ENCODE measurements at places on chromosomes 2 and 18.

GRCh38 chr2:191296083-191297006, 51.1 kb downstream of the MYO1B start:
- no peak for DNase-seq

GRCh38 chr2:190948671-190949070, 65.3 kb downstream of the STAT1 start:
- no peak for DNase-seq

- no peak for DNase-seq
Observed at GRCh38 chr18:72444798-72445155, 99.4 kb downstream of the CBLN2 start.

DNA sequence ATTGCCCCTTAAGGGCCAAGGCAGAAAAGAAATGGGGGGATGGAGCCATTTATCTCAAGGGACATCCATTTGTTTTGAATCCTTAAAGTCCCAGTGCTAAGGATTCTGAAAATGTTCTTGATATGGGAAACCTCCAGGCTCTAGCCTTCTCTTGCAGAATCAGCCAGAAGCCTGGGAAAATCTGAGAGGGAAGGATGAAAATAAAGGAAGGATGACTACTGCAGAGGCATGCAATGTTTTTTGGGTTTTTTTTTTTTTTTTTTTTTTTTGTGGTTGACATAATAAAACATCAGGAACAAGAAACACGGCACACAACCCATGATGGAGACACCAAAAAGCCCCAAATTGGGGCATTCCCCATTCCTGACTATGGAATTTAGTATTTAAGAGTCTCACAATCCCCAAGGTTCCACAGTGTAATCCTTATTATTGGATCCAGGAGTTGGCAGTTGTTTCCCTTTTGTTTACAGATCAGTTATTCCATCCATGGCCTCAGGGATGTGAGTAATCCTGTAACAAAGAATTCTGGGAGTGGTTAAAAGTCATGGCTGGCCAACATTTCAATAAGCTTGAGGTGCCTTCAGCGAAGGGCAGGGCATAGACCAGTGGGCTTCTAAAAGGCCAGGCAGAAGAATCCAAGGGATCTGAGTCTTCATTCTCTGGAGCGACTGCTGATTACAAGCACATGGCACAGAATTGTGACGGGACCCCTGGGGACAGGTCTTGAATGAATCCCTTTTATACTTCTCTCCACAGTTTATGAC, 337.5 kb downstream of the GULP1 start:
- no peak for DNase-seq

GRCh38 chr2:102111823-102112222, 30.7 kb upstream of the IL1R1 start:
- DNase-seq, result no peak

GRCh38 chr2:88852753-88853402, 161.4 kb downstream of the RPIA start:
- no peak for DNase-seq

- peak; percentile 80 for DNase-seq
Observed at GRCh38 chr2:26330114-26330549, 15.8 kb upstream of the SELENOI start.

GRCh38 chr2:208042450-208042849, 17.1 kb upstream of the PLEKHM3 start:
- DNase-seq, result no peak

DNA sequence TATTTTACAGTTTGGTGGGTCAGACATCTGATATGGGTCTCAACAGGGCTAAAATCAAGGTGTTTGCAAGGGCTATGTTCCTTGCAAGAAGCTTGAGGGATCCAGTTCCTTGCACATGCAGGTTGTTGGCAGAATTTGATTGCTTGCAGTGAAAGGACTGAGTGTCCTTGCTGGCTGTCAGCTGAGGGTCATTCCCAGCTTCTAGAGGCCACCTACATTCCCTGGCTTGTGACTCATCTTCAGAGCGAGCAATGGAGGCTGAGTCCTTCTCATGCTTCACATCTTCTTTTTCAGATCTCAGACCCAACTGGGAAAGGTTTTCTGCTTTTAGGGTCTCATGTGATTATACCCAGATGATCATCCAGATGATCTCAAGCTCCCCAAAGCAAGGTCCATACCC, 12.4 kb downstream of the MEX3C start:
- no peak for DNase-seq

DNA sequence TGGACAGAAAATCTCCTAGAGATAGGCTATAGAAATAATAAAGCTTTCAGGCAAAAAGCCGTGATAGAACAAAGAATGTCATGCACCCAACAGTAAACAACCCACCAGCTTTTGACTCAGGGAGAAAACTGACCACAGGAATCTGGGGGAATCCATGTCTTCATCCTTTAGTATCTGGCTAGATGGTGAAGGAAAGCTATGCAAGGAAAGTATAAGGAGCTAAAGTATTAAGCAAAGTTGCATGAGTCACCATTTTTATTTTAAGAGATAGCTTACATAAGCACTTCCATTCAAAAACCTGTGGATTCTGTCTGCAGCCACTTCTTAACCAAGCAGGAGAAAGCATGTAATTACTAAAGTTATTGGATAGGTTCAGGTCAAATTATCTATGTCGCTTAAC, 363.8 kb downstream of the LRP1B start:
- DNase-seq, result no peak

GRCh38 chr2:206452750-206453149, 9.4 kb downstream of the ADAM23 start:
- DNase-seq, result no peak

DNA sequence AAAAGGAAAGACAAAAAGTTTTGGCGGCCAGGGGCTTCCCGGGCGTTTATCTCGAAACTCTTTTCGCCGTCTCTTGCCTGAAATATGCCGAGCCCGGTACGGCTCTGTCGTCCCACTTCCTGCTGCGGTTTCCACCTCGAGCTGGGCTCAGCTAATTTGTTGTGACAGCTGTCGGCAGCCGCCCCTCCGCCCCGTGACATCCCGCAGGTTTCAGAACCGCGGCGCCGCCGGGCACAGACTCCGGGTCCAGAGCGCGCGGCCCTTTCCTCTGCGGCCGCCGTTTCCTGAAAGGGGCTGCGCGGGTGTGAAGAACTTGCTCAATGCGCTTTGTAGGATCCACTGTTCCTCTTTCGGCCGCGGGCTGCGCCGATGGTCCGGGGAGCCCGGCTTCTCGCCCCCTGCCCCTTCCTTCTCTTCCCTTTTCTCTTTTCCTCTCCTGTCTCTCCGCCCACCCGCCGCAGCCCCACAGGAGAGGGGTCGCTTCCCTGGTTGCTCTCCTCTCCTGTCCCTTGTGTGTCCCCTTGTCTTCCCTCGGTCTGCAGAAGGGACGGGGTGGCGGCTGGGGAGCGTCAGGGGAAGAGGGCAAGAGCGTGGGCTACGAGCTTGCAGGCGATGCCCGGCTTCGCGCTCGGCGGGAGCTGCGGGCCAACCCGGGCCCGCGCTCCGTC, 648 bp downstream of the ARID5A start:
- DNase-seq, result peak; percentile 36

DNA sequence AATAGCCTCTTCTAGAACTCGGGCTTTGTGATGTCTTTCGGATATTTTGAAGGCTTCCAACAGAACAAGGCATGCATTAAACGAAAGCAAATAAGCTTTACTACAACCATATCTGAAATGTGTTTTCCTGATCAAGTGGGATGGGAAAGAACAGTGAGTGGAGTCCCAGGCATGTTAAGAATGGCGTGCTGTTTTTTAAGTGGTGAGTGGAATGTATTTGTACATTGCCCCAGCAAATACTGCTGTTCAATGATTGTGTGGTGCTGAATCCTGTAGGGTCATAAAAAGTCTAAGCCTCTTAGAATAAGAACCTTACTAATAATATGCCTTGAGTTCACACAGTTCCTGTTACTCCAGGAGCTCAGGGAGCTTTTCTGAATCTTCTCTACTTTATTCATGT, 52.5 kb downstream of the POMC start:
- DNase-seq, result no peak

DNA sequence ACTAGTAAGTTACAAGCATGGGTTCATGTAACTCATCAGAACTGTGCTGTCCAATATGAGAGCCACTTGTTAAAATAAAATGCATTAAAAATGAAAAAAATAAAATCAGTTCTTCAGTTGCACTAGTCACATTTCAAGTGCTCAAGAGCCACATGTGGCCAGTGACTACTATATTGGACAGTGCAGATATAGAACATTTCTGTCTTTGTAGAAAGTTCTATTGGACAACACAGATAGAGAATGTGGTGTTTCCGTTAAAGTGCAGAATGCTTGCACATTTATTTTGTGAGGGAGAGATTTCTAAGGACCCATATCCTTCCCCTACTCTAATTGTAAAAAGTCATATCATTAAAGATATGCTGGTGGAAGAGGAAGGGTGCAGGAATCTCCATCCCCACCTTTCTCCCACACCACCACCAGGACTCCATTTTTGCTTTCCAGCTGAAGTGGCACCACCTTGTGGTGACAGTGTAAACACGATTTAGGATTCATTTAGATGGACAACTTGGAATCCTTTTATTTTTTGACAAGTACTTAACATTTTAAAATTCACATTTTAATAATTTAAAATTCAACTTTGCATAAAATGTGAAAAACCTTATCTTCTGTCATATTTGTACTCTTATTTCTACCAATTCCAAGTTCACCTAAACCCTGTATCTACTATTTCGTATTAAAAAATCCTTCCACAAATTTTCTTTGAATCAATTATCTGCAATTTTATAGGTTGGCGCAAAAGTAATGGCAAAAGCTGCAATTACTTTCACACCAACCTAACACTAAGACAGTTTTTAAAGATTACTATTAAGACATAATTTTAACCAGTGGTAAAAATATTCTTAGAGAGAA, 9.4 kb upstream of the CD302 start:
- peak; percentile 39 for DNase-seq

GRCh38 chr2:2116657-2117056, 214.4 kb downstream of the MYT1L start:
- no peak for DNase-seq

DNA sequence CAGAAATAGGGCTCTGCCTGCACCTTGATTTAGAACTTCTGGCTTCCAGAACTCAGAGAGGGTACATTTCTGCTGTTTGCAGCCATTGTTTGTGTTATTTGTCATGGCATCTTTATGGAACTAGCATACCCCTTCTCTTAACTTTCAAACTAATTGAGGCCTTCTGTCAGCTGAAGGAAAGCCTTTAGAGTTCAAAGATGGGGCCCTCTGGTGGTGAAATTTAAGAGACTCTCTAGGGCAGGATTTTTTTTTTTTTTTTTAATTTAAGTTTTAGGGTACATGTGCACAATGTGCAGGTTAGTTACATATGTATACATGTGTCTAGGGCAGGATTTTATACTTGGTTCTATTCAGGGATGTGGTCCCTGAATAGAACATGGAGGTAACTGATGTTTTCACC, 260.6 kb upstream of the LINC00305 start:
- no peak for DNase-seq

DNA sequence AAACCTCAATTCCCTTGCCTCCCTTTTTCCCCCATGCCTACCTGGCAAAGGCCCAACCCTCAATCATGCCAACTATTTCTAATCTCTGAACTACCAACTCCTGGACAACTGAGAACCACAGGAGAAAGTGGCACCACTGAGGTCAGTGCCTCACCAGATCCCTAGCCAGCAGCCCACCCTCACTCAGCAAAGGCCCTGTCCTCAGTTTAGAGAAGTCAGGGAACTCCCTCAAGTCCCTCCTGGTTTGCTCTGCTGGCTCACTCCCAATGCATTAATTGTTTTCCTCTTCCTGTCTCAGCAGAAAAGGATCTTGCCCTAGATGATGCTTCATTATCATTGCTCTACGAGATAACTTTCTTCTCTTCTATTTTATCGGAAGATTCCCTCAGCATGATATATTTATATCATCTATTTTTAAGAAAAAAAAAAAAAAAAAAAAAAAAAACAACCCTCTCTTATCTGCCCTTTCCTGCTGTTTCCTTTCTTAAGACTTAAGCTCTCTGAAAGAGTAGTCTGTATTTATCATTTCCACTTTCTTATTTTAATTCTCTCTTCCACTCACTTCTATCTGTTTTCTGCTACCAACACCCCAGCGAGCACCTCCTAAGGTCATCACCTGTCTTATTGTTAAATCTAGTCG, 22.7 kb upstream of the ZBTB14 start:
- no peak for DNase-seq

- DNase-seq, result no peak
Observed at GRCh38 chr2:30641765-30642345, 165.4 kb downstream of the CAPN13 start.

GRCh38 chr2:20645301-20645701, 5.6 kb downstream of the HS1BP3 start:
- no peak for DNase-seq

- DNase-seq, result no peak
Observed at GRCh38 chr18:31273812-31274527, 44.0 kb upstream of the DSG1 start.

DNA sequence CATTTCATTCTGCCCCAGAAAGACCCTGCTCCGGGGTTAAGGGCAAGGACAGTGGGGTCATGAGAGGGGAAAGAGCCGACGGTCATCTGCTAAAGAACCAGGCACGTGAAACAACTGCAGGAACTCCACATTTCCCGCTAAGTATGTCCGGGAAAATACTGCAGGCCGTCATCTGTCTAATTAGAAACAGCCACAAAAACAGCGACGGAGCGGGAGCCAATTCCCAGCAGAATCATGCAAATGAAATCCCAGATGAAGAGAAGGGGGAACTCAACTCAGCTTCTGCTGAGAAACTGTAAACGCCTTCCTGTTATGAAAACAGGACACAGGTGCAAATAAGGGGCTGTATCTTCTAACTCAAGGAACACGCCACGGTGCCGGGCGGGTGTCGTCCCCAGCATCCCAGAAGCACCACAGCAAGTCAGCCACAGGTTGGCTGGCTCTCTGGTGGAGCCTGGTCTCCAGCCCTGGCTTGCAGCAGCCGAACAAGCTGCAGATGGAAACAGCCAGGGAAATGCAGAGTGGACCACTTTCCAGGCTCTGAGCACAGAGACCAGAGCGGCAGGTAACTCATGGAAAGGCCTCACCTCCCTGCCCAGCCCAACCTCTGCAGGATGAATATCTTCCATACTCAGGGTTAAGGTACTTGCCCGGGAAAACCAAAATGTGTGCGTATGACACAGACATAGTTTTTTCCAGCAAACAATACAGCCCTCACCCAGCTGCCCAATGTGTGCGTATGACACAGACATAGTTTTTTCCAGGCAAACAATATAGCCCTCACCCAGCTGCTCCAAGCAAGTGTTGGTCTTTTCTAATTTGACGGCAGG, 28.9 kb downstream of the PXDN start:
- DNase-seq, result no peak

- DNase-seq, result no peak
Observed at GRCh38 chr2:217008794-217009193, 148.9 kb upstream of the TNP1 start.

GRCh38 chr2:53729143-53729762, 38.4 kb upstream of the CHAC2 start:
- no peak for DNase-seq

DNA sequence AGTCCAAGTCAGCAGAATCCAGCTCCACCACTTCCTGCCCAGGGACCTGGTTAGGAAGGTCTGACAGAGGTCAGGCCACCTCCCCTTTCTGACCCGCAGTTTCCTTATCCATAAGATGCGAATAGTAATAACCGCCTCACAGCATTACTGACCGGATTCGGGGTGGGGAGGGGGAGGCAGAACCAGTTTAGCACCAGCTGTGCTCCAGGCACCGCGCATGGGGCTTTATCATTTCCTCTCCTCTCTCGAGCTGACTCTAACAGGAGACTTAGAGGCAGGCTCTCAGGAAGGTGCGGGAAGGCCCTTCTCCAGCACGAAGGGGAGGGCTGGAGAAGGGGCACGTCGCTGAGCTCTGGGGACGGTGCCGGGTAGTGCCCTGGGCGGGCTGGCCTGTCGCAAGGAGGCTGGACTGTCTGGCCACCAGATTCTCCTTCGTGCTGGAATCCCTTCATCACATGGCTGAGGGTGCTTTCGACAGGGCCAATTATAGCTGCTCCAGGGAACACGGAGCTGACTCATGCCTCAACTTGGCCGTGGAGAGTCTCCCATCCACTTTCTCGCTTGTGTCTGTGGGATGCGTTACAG, 5.7 kb downstream of the EHD3 start:
- no peak for DNase-seq

Measured in neural crest cell (in vitro differentiated cells).